ENCODE measurements at places on chromosomes 11 and 22. TPM values are rescaled to one million over a fixed set of nuclear protein-coding genes. Genes with fewer than 3 reads are reported as not detected.

Gene PGR
- total RNA-seq, result 0.26 TPM

Gene UPK2
- total RNA-seq, result not detected

Gene LIF
- 70.9 TPM for total RNA-seq

DNA sequence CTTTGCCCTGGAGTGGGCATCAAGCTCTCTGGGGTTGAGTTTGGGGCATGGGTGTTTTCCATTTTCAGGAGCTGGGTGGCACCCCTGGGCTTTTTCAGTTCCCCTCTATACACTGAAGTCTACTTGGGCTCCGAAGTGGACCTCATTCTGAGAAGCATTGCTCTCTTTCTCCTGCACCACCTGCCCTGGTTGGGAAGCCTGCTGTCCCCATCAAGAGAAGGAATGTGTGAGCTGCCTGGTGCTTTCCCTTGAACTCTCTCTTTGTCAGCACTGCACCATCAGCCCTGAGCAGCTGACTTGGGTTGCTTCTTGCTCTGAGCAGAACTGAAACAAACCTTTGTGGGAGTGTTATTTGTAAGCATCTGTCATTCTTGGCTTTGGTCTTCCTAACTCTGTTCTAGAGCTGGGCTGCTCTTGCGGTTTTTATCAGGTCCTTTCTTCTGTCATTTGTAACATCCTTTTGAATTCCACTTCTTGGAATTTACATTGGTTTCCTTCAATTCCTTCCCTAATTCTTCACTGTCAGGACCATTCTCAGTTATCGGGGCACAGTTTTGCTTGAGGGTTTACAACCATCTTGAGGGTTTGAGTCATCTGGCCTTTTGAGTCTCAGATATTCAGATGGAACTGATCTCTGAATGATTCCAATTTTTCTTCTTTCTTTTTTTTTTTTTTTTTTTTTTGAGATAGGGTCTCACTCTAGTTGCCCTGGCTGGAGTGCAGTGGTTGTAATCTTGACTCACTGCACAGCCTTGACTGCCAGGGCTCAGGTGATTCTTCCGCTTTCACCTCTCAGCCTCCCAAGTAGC lies 20.5 kb downstream of the UBE2L3 start:
- DNase-seq, result no peak

DNA sequence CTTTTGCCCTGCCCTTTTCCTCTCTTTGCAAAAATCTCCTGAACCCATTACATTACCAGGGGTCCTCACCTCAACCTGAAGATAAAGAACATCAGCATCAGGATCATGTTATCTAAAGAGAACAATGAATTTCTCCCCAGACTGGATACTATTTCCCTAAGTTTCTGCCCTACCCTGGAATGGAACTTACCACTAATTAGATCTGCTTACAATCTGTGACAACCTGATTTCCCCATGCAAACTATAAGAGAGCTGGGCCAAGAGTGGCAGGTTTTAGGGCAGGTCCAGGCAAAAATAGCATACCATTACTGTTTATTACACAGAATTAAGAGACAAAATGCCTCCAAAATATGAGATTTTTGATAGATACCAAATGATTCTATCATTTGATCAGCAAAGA lies 58.0 kb upstream of the GDPD4 start:
- no peak for DNase-seq

DNA sequence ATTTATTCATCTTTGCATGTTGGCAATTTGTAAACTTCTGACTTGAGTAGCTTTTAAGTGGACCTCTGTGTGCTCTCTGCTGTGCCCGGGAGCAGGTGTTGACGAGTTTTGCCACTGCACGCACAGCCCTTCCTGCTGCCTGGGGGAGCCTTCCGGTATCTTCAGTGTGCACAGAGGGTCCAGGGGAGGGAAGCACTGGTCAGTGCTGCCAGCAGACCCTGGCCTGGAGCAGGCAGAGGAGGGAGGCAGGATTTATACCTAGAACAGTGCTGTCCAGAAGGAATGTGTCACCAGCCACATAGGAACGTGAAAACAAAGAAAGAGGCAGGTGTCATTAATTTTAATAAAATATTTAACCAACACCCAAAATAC lies 403.6 kb downstream of the TBC1D22A start:
- no peak for DNase-seq

DNA sequence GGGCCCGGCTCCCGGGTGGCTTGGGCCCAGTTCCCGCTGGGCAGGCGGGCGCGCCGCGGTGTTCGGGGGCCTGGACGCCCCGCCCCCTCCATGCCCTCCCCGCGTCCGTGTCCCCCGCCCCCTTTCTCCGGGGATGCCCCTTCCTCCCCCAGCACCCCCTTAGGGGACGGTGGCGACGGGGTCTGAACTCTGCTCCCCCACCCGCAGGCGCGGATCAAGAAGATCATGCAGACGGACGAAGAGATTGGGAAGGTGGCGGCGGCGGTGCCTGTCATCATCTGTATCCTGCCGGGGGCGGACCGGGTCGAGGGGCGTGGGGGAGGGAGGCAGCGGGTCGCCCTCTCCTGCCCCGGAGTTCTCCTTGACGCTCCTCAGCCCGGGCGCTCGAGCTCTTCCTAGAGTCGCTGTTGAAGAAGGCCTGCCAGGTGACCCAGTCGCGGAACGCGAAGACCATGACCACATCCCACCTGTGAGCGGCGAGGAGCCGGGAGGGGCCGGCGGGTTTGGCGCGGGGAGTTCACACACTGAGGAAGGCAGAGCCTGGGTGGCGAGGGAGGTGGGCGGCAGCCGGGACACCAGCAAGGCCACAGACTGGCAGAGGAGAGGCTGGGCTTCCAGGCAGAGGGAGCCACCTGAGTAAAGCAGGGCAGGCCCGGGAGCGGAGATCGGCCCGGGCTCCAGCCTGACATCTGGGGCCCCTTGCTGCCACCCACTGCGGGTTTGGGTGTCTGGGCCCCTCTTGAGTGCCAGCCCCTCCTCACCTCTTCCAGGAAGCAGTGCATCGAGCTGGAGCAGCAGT lies 546 bp downstream of the DRAP1 start:
- no peak for DNase-seq

GRCh38 chr22:20174785-20175596 lies 24.1 kb upstream of the CCDC188 start:
- DNase-seq, result no peak

GRCh38 chr22:44885806-44886360 lies 123.9 kb downstream of the PHF21B start:
- no peak for DNase-seq

DNA sequence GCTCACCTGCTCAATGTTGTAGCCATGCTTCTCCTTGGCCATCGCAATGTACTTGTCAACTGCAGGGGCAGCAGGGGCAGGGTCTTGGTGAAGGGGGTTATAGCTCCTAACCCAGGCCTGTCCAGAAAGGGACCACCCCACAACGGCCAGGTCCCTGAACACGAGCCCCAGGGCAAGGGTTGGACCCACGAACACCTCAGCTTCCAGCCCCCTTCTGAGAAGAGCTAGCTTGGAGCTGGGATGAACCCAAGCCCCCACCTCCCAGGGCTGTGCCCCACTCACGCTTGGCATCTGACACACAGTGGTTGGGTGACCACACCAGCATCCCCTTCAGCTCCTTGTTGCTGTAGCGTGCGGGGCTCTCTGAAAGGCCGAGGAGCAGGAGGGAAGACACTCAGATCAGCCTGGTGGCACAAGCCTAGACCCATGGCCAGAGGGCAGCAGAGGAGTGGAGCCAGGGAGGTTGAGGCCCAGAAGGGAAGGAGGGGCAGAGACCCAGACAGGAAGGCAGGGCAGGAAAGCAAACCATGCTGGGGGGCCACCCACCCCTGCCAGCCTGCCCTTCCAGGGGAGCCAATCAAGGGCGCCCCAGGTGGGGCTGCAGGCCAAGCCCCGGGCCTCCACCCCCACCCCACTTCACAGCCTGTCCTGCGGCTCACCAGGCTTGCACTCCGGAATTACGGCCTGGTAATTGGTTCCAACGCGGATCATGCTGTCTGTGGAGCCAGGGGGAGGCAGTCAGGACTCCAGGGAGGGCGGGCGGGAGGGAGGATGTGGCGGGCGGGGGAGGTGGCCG lies 1.9 kb downstream of the RCOR2 start:
- no peak for DNase-seq

Data from NCI-H460 (cell line).